SK-N-DZ (cell line): ENCODE measurements at places on chromosomes 6 and 20.
A peak's percentile ranks its signal among the peaks of the same experiment; 100 is the strongest.

DNA sequence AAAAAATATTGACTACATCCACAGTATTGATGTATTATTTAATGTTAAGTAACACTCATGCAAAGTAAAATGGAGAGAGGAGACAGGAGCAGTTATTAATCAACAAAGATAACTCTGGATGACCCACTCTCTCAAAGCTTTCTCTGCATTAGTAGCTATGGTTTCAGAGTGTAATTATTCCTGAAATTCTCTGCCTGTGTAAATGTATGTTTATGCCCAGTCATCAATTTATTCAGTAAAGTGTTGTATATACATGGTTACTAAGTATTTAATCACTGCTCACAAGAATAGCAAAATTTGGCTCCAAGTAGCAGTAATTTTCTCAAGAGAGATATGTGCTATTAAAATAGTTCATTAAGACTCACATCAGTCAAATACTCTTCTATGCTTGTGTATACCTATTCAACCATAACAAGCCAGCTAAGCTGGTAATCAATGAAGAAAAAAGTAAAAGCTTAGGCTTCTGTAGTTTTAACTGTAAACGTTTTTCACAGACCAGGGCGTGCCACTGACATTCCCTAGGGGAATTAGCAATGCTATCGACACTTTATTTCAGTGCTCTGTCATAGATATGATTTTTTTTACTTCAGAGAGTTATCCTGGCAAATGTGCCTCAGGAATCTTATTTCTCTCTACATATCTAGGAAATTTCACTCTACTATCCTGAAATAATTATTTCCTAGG, 54.0 kb upstream of the RAB32 start:
- no peak for DNase-seq

DNA sequence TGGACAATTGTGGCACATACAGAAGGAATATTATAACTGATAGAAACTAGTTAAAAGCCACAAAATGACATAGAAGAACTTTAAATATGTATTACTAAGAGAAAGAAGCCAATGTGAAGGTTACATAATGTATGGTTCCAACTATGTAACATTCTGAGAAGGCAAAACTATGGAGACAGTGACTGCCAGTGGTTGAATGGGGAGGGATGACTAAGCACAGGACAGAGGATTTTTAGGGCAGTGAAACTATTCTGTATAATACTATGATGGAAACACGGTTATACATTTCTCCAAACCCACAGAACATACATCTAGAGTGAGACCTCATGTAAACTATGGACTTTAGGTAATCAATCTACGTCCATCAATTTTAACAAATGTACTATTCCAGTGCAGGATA, 22.4 kb downstream of the SYNCRIP start:
- DNase-seq, result no peak

GRCh38 chr20:39039261-39039660, 77.1 kb downstream of the DHX35 start:
- no peak for DNase-seq

- no peak for DNase-seq
Measured at GRCh38 chr6:5399391-5399790, 138.1 kb downstream of the FARS2 start.

GRCh38 chr6:150712505-150713252, 113.0 kb downstream of the PLEKHG1 start:
- DNase-seq, result no peak

DNA sequence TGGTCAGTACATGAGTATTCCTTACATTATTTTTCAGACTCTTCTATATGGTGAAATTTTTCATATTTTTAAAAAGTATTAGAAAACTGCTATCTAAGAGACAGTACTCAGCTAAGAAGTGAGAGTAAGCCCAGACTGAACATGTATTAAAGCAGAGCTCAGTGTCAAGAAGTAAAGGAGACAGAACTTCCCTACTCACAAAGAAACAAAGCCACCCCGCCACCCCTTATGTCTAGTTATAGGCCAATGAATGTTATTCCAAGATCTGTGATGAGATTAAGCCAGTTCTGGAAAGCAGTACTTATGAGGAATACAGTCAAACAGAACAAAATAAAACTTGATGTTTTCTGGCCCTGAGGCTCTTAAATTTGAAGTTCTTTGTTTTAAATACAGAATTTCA, 114.5 kb downstream of the RNGTT start:
- peak; percentile 28 for DNase-seq

GRCh38 chr20:48051794-48052474, 266.7 kb upstream of the SULF2 start:
- DNase-seq, result no peak

DNA sequence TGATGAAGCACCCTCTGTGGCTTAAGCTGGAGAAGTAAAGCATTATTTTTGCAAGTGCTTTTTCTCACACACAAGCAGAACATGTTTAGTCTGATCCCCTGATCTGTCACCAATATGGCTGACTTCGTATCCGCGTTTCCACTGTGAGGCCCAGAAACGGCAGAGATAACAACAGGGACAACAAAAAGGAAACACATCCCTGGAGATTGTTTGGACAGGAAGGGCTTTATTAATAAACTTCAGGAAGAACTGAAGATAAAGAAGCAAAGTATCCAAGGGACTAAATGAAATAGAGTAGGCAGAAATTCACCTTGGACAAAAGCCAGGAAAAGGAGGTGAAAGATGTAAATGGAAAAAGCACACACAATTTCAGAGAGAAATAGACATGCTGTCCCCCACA, 49.2 kb downstream of the RARS2 start:
- no peak for DNase-seq

DNA sequence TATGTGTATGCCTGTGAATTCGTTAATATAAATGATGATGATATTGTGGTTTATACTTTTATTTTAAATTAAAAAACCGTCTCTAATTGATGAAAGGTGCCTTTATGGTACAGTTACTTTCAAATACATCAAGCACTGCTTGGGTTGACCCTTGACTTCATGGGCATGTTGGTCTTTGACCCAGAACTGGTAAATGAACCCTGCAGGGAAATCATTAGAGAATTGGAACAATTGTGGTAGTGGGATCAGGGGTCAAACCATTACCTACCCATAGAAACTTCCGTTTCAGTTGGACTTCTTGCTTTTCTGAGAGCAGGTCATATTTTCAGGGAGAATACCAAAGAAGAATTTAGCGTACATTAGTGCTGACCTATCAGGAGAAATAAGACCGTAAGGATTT, 258.0 kb downstream of the TMEM242 start:
- no peak for DNase-seq

DNA sequence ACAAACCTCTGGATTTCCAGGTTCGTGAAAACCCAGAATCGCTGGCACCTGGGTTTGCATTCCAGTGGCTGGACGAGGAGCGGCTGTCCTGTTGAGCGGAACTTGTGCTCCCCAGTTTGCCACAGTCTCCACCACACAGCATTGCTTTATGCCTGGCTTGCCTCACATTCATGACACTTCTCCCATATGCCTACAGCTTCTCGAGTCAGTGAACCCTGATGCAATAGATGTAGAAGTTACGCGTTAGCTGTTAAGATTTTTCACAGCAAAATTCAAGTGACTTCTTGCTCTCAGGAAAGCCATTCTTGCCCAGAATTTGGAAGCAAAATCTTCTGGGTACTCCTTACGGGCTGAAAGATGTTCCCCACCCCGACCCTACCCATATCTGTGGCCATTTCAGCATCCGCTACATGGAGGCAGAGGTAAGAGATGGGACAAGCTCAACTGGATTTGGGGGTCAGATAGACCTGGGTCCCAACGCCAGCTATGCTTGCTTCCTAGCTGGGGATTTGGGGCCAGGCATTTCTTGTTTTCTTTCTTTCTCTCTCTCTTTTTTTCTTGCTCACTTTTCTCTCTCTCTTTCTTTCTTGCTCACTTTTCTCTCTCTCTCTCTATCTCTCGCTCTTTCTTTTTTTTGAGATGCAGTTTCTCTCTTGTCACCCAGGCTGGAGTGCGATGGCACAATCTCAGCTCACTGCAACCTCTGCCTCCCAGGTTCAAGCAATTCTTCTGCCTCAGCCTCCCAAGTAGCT, 12.4 kb upstream of the GDAP1L1 start:
- no peak for DNase-seq

- DNase-seq, result peak; percentile 72
Measured at GRCh38 chr6:116010790-116011401, 49.8 kb downstream of the FRK start.

- no peak for DNase-seq
Measured at GRCh38 chr6:157982563-157983405, 1.1 kb downstream of the SYNJ2 start.

- DNase-seq, result no peak
Measured at GRCh38 chr6:39199231-39199940, 29.9 kb downstream of the KCNK5 start.

DNA sequence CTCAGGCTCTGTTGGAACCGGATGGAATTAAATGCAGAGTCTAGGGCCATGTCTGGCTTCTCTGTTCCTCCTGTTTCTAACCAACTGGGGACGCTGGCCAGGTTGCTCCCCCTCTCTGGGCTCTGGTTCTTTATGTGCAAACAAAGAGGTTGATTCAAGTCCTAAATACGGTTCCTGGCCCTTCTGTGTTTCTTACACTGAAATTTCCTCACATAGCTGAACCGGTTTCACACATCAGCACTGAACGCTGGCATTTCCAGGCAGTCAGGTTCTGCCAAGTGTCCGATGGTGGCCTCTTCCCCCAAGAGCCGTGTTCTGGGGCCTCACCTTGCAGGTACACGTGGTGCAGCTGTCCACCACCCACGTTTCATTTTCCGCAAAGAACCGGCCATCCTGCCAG, 13.5 kb downstream of the THBS2 start:
- DNase-seq, result no peak

GRCh38 chr6:33695451-33695887, 16.0 kb downstream of the UQCC2 start:
- DNase-seq, result no peak

GRCh38 chr20:9743871-9744270, 95.0 kb downstream of the PAK5 start:
- DNase-seq, result no peak

DNA sequence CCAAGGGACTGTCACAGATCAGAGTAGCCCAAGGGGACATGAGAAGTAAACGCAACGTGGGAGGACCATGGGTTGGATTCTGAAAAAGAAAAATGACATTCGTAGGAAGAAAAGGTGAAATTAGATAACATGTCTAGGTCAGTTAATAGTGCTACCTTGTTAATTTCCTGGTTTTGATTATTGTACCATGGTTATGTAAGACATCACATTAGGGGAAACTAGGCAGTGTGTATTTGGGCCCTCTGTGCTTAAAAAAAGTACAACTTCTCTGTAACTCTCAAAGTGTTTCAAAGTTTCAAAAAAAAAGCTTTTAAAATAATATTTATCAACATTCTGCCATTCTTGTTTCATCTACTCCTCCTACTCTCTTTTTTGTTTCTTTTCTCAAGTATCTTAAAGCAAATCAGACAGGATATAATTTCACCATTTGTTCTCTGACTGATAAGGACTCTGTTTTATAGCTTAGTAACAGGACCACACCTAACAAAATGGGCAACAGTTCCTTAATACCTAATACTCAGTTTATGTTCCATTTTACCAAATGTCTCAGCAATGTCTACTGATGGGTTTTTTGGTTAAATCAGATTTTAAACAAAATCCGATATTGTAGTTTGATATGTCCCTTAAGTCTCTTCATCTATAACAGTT, 97.1 kb upstream of the PLCB4 start:
- no peak for DNase-seq

GRCh38 chr20:35478804-35479472, 23.5 kb downstream of the CEP250 start:
- no peak for DNase-seq

DNA sequence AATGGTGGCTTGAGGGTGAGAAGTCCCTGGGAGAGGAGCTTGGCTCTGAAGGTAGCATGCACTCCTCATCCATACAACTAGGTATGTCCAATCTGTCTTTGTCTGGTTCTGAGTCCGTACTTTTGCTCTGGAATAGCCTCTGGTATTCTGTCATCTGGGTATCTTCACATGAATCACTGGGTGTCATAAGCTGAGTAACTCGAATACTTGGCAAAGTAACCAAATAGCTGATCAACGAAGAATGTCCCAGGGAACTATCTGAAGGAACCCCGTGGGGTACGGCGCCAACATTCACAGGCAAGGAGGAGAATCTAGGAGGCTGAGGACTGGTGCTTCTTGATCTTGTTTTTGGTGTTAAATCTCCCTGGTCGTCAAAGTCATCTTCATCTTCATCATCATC, 184.8 kb downstream of the HIVEP2 start:
- DNase-seq, result no peak

GRCh38 chr6:35365594-35366203, 23.3 kb downstream of the PPARD start:
- DNase-seq, result no peak

DNA sequence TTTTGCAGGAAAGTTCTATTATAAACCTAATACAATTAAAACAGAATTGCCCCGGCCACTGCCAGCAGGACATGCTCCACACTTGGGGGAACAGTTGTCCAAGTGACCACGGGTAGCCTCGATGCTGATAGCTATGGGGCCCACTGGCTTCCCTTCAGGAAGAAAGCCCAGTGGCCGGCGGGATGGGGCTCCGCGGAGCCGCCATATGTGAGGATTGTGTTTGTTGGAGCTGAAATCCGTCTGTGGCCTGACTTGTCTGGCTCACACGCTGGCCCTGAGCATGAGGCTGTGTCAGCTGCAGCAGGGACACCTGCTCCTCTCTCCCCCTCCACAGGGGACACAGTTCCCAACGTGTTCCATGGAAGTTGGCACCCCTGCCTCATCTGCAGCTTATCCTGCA, 46.6 kb downstream of the ZNF831 start:
- no peak for DNase-seq

- DNase-seq, result no peak
Measured at GRCh38 chr20:48812600-48813445, 15.0 kb downstream of the PREX1 start.

- DNase-seq, result no peak
Measured at GRCh38 chr20:2010533-2010932, 16.7 kb upstream of the PDYN start.

- no peak for DNase-seq
Measured at GRCh38 chr6:498795-499231, 107.3 kb downstream of the IRF4 start.

DNA sequence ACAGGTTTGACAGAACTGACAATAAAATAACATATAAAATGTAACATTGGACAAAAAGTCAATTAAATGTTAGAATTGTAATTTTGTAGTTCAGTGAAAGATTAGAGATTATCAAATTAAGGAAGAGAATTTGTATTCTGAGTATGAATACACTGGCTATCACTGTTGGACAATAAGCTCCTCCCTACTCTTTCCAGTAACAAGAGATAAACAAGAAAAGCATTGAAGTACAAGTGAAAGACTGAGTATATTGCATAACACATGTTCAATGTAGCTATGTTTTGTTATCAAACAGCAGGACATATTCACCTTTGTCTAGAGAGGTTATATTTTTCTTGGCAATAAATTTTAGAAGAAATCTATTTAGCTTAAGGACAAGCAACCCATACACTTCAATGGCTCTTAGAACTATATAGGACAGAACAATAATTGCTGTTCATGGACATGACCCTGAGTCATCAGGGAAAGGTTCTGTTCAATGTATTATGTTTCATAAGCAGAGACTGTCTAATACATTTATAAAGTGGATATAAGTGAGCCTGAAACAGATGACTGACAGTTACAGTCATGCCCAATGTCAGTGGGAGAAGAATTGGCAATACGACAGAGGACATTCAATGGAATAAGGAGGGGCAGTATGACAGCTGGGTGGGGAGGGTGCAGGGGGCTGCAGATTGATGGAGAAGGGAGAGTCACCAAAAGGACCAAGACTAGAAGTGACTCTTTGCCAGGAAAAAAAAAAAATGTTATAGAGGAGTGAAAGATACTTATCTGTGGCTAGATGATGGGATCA, 520.4 kb downstream of the FRK start:
- DNase-seq, result peak; percentile 84

GRCh38 chr6:146341493-146342230, 202.0 kb upstream of the RAB32 start:
- no peak for DNase-seq

GRCh38 chr20:63611646-63612045, 15.3 kb downstream of the GMEB2 start:
- no peak for DNase-seq
